ELF-1 (cell line): ENCODE measurements at places on chromosomes 5 and 9.

DNA sequence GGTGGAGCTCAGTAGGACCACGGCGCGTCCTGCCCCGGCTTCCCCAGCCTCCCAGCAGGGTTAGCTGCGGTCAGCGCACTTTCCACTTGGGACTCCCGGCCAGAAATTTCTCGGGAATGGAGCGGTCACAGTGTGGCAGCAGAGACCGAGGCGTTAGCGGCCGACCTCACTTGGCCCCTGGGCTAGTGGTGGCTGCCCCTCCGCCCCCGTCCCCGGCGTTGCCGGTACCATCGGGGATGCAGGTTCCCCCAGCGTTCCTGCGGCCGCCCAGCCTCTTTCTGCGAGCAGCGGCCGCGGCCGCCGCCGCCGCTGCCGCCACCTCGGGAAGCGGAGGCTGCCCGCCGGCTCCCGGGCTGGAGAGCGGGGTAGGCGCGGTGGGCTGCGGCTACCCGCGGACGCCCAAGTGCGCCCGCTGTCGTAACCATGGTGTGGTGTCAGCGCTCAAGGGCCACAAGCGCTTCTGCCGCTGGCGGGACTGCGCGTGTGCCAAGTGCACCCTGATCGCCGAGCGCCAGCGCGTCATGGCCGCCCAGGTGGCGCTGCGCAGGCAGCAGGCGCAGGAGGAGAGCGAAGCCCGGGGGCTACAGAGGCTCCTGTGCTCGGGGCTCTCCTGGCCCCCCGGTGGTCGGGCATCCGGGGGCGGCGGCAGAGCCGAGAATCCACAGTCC, 460 bp downstream of the DMRTA1 start:
- peak; percentile 78 for DNase-seq

DNA sequence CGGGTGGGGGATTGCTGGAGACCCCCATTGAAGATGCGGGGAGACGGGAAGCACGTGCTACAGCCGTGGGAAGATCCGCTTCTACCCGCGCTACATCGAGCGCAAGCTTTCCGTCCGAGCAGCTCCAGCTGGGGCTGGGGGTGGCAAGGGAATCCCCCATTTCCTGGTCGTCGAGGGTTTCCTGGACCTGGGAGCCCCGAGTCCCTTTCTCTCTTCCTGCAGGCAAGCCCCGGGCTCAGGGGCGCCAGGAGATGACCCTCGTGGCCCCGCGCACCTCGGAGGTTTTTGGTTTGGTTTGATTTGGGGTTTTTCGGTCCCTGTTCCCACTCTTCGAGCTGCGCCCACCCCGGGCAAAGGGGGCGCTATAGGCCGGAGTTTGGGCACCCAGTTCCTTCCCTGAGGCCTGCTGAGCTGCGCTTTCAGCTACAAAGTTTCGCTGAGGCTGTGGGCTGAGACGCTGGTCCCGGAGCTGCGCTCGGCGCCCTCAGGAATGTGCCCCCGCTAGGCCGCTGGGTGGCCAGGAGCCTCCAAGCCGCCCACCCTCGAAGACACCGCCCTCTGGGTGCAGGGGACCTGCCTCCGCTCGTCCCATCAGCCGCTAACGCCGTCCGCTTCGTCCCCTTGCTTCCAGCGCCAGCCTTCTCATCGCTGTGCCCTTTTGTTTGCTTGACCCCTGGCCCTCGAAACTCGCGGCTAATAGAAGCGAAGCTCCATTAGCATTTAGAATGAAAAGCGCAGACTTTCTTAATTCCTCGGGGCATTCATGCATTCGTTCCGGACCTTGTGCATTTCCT, 2.9 kb downstream of the NR4A3 start:
- peak; percentile 82 for DNase-seq

DNA sequence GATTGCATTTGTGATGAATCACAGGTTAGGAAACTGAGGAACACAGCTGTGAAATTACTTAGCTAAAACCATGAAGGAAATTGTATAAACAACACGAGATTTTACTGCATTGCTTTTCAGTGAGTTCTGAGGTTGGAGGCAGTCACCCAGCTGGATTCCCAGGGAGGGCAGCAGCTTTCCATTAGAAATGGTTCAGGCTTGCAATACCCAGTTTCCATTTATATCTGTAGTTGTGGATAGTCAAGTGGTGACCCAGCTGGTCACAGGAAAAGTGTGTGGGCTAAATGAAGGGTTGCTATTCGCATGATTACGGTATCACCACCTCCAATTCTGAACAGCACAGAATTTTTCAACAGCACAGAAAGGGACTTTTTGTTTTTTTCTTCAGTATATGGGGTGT, 34.3 kb upstream of the SPATA31D4 start:
- no peak for DNase-seq

DNA sequence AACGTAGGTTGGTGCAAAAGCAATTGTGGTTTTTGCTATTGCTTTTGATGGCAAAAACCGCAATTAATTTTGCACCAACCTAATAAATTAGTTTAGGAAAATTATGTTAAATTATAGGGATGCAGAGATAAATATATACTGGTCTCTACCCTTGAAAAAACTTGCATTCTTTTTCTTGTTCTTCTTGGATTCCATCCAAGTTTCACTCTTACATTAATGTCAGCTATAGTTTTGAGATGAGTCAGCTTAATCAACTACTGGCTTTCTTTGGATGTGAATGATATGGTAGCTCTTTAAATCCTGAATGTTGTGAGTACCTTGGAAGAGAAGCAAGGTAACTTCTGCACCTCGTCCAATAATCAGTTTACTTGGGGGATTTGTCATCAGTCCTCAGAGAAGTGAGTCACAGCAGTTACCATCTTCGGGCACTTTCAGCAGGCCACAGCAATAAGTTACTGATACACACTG, 549.0 kb upstream of the ZNF608 start:
- no peak for DNase-seq

- no peak for DNase-seq
Measured at GRCh38 chr5:14059810-14060209, 83.3 kb upstream of the TRIO start.

GRCh38 chr9:89881431-89881830, 276.6 kb downstream of the GADD45G start:
- no peak for DNase-seq

- DNase-seq = no peak
Measured at GRCh38 chr5:119524485-119524884, 72.2 kb downstream of the HSD17B4 start.

DNA sequence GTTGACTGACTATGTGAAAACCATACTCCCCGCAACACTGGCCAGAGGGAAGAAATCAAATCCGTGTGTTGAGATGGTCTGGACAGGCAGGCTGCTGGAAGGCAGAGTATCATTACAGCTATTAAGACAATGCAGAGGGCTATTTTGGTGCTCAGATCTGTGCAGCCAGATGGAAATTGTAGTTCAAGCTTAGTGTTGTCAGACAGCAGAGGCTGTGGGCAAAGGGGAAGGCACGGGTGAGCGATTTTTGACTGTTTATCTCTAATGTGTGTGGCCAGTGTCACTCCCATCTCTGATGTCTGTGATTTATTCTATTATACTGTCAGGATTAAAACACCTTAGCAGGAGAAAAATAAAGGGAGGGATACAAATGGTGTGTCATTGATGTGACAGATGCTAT, 984.4 kb upstream of the WWC1 start:
- no peak for DNase-seq

- DNase-seq = no peak
Measured at GRCh38 chr9:105969636-105970035, 275.3 kb downstream of the TMEM38B start.

- DNase-seq = no peak
Measured at GRCh38 chr9:18834740-18835361, 198.2 kb downstream of the SAXO1 start.

DNA sequence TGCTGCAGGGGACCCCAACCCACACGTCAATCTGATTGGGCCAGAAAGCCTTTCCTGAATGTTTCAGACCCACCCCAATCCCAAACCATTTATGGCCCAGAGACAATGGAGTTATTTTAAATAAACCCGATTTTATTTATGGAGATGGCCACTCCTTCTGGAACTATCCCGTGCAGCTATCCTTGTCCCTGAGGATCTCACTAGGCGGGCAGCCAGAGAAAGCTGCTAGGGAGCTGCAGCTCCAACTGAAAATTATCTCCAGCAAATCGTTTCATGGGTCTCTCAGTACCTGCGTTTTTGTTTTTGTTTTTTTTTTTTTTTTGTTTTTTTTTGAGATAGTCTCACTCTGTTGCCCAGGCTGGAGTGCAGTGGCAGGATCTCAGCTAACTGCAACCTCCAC, 23.0 kb downstream of the C1QTNF2 start:
- DNase-seq = no peak

DNA sequence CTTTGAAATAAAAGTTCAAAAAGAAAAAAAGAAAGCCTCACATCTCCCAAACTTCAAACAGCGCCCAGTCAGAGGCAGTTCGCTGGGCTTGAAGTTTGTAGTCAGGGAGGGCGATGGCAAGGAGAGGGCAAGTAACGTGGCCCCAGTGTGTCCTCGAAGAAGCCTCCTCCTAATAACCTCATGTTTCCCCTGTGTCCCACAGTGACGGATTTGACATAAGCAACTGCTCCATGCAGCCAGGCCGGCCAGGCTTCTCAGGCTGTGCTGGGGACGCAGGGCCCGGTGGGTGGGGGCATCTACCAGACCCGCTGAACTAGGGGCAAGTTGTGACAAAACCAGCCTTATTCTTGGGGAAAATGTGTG, 172.2 kb downstream of the ERCC6L2 start:
- DNase-seq = peak; percentile 19

DNA sequence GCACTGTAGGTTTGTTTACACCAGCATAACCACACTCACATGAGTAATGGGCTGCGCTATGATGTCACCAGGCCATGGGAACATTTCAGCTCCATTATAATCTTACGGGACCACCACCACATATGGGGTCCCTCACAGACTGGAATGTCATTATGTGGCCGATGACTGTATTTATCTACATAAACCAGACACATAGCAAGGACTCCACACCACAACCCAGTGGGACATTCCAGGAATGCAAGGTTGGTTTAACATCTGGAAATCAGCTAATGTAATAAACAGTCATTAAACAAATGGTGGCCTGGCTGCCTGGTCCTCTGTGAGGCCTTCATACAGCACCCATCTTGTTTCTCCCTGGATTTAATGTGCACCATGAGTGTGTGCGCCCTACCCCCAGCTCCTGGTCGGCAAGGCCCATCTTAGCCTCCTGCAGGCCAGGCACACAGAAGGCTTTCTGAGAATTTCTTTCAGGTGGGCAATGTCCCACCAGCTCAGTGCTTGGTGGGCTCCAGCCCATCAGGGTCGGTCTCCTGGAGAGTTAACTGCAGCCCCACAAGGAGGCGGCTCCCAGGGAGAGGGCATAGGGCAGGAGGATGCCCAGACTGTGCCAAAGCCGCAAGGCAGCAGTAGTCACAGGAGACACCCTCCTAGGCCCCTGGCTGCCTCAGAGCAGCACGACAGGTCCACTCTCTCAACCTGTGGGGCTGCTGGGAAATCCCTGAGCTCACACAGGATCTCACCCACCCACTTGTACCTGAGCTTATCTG, 35.9 kb upstream of the SARDH start:
- DNase-seq = no peak

- peak; percentile 79 for DNase-seq
Measured at GRCh38 chr5:139402561-139403158, 1.2 kb downstream of the SPATA24 start.

GRCh38 chr5:92687821-92688722, 892.9 kb downstream of the NR2F1-AS1 start:
- DNase-seq = peak; percentile 29

GRCh38 chr5:68331192-68332079, 115.9 kb downstream of the PIK3R1 start:
- no peak for DNase-seq

DNA sequence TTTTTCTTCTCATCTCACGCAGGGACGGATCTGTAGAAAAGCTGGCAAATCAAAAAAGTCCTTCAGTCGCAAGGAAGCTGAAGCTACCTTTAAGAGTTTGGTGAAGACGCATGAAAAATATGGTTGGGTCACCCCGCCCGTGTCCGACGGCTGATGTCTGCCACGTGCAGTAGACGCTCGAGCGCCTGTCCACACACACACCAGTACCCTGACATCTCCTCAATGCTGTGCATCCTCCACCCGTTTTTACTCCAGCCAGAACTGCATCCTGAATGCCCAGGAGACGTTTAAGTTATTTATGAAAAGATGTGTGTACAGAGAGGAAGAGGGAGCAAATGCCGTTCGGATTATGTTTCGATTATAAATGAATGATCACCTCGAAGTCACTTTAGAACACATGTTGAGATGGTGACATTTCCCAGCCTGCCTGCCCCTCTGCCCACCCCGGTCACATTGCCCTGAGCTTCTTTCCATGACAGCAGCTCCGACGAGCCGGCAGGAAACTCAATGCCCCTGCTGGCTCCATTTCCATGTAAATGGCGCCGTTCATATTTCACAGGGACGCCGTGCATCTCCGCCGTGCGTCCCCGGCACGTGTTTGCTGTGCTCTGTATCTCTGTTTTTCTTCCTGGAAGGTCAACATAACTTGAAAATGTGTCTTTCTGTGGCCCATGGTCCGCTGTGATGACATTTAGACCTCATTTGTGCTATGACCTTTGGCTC, 42.7 kb downstream of the UBE2QL1 start:
- no peak for DNase-seq

DNA sequence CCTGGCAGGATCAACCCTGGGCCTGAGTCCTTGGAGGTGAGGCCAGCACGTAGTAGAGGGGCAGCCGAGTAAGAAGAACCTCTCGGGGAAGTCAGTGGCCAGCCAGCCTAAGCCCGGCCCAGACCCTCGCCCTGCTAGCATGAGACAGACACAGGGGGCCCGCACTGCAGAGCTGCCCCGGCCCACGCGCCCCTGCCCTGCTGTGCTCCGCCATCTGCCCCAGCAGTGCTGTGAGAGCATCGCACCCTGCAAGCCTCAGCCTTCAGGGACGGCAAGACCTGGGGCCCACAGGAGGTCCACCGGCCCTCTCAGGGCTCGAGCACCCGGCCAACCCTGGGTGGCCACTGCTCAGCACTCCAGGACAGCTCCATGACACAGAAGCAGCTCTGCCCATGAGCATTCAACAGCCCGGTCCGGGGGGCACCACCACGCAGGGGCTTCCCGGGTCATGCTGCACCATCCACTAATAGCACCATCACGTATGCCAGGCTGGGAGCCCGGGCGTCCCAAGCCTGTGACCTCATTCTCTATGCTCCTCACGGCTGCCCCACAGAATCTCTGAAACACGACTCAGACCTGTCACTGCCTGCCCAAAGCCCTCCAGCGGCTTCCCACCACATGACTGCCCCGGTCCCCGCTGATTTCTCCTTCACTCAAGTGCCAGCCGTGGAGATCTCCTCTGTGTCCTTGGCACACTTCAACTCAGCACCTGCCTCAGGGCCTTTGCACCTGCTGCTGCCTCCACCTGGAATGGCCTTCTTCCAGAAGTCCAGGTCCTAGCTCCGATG, 38.1 kb downstream of the ADAMTS2 start:
- no peak for DNase-seq
